ENCODE measurements at places on chromosomes 1 and 21. TPM values are rescaled to one million over a fixed set of nuclear protein-coding genes. Genes with fewer than 3 reads are reported as not detected.

The PDE9A gene
- 1.2 TPM for total RNA-seq

The CHI3L1 gene
- not detected for total RNA-seq

The STX12 gene
- total RNA-seq = 9.7 TPM

The GBP6 gene
- not detected for total RNA-seq

The RNF186 gene
- total RNA-seq = not detected

The PRR9 gene
- total RNA-seq = not detected

The NBPF6 gene
- not detected for total RNA-seq

The VAMP3 gene
- 75.1 TPM for total RNA-seq

The TTLL10 gene
- not detected for total RNA-seq

The ARHGAP30 gene
- total RNA-seq = 0.14 TPM

The BARHL2 gene
- total RNA-seq = not detected

The SOAT1 gene
- total RNA-seq = 32.3 TPM

The PLD5 gene
- 2.0 TPM for total RNA-seq

The ADGRL4 gene
- not detected for total RNA-seq

The FCRLB gene
- total RNA-seq = 1.6 TPM

The FLAD1 gene
- total RNA-seq = 44.4 TPM

The SH2D1B gene
- total RNA-seq = 0.12 TPM

The LDLRAD1 gene
- total RNA-seq = not detected

The LCE1F gene
- not detected for total RNA-seq

The SYT11 gene
- total RNA-seq = 1.5 TPM

The EEIG2 gene
- total RNA-seq = 6.8 TPM

The NUF2 gene
- total RNA-seq = 24.0 TPM

The PRCC gene
- 70.1 TPM for total RNA-seq

The DHDDS gene
- total RNA-seq = 23.4 TPM

The CD5L gene
- not detected for total RNA-seq

The ERICH3 gene
- not detected for total RNA-seq

The EDN2 gene
- total RNA-seq = 41.6 TPM

The CA6 gene
- total RNA-seq = not detected

The SOX13 gene
- total RNA-seq = 20.9 TPM

The CFAP45 gene
- total RNA-seq = 0.83 TPM

The ANKRD65 gene
- 0.14 TPM for total RNA-seq

The INSRR gene
- total RNA-seq = not detected

The TRIM63 gene
- 1.8 TPM for total RNA-seq

The FAM72C gene
- 5.5 TPM for total RNA-seq

The AK5 gene
- 7.9 TPM for total RNA-seq

The CAMK2N1 gene
- total RNA-seq = 50.2 TPM

The ESPN gene
- 1.2 TPM for total RNA-seq

The SPATA1 gene
- total RNA-seq = 1.6 TPM

The TNFAIP8L2 gene
- not detected for total RNA-seq

The TCEA3 gene
- 0.38 TPM for total RNA-seq

The SETD4 gene
- 10.8 TPM for total RNA-seq

The CHODL gene
- not detected for total RNA-seq

The EXTL1 gene
- total RNA-seq = not detected

The SAMD11 gene
- total RNA-seq = 16.2 TPM

The FHL3 gene
- 9.9 TPM for total RNA-seq

The RUNX3 gene
- total RNA-seq = 4.2 TPM
